Astrocyte of the spinal cord (primary cell): ENCODE measurements at places on chromosomes 16 and 17.

- peak; percentile 69 for DNase-seq
Measured at GRCh38 chr17:13704333-13704732, 102.6 kb upstream of the HS3ST3A1 start.

GRCh38 chr16:67803894-67804293, 2.5 kb downstream of the RANBP10 start:
- no peak for DNase-seq

- no peak for DNase-seq
Measured at GRCh38 chr17:44865931-44866330, 18.2 kb downstream of the HIGD1B start.

DNA sequence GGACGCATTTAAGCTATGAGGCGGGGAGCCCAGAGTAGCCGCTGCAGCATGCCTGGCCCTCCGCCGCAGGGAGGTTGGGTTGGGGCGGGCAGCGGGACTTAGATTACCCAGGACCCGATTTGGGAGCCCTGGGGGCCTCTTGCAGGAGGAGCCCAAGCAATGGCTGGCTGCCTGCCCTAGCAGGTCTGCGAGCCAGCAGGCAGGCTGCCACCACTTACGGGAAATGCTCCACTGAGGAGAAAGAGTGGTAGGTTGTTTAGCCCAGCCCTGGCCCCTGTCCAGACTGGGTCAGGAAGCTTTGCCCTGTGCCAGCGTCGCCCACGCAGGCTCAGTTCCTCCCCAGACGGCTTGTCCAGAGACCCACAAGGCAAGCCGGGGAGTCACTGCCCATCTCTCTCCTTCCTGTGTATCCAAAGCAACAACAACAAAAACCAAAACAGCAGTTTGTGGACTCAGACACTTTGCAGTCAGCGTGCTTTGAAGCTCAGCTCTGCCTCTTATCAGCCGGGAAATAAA, 10.3 kb upstream of the TVP23A start:
- DNase-seq, result peak; percentile 89

DNA sequence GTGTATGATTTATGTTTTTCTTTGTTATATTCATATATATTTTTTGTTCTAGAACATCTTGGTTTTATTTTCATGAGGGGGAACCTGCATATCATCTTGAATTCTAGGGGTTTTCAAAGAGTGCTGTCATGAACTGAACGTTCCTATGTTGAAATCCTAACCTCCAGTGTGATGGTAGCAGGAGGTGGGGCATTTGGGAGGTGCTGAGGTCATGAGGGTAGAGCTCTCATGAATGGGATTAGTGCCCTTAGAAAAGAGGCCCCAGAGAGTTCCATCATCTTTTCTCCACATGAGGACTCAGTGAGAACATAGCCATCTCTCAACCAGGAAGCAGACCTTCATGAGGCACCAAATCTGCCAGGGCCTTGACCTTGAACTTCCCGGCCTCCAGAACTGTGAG, 34.6 kb upstream of the CCDC182 start:
- no peak for DNase-seq

DNA sequence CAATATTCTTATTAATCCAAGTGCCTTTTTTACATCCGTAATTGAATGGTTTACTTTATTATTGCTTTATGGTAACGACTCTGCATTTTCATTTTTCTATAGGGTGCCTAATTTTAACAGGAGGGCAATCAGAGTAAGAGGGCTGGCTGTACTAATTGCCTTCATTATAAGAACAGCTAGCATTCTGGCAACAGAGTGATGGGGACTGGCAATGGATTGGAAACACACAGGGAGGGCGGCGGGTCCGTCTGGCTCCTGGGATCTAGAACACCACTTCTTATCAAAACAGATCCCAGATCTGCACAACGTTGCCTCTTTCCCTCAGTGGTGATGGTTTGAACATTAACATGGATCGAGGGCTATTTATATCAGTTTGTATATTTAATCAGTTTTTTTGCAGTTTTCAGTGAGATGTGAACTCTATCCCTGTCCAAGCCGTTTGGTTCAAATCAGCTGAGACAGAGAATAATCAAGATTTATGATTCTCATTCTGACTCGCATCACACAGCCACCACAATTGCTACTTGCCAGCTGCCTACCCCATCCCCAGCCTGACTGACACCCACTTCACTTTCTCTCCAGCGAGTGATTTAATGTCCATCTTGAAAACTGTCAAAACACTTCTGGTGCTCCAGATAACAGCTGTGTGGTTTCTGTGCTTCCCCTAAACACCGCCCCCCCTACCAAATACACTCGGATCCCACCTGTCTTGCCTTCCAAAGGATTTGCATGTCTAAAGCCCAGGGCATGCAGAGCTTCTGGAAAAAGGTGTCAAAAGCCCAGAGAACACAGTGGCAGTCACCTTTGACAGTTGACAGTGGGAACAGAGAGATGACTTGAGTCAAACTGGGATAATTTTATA, 327.9 kb downstream of the HS3ST4 start:
- DNase-seq, result no peak

- DNase-seq, result no peak
Measured at GRCh38 chr16:31043898-31044481, 10.6 kb downstream of the STX4 start.

GRCh38 chr16:14240964-14241363, 169.8 kb downstream of the MRTFB start:
- DNase-seq, result no peak

GRCh38 chr16:56048425-56049105, 142.7 kb upstream of the GNAO1 start:
- DNase-seq, result no peak

DNA sequence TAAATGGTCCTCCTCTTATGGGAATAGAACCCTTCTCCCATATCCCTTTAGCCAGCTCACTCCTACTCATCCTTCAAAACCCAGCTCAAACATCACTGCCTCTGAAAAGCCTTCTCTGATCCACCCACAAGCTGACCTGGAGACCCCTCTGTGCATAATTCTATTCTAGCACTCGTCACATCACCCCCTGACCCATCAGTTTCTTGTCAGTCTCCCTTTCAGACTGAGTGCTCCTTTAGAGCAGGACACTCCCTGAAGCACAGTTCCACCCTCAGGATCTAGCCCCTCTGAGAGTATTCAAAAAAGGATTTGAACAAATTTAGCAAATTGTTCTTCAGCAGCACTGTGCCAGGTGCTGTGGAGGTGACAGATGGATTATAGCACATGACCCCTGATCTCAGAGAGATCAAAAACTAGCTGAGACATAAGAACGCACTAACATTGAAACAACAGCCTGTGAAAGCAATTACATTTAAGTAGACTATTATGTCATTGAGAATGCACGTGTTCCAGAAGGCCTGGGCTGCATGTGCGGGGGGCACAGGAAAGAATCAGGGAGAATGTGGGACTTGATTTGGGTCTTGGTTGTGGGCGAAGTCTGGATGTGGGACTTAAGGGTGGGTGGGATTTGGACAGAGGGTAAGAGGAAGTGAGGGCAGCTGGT, 43.5 kb downstream of the MRPS23 start:
- no peak for DNase-seq

GRCh38 chr17:49871211-49871610, 23.3 kb upstream of the TAC4 start:
- DNase-seq, result no peak

DNA sequence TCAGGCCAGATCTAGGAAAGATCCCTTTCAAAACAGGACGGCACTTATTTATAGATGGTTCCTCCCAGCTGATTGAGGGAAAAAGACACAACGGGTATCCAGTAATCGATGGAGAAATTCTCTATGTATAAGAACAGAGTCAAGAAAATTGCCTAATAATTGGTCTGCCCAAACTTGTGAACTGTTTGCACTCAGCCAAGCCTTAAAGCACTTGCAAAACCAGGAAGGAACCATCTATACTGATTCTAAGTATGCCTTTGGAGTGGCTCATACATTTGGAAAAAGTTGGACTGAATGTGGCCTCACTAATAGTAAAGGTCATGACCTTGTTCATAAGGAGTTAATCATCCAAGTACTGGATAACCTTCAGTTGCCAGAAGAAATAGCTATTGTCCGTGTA, 5.9 kb downstream of the HPR start:
- no peak for DNase-seq

DNA sequence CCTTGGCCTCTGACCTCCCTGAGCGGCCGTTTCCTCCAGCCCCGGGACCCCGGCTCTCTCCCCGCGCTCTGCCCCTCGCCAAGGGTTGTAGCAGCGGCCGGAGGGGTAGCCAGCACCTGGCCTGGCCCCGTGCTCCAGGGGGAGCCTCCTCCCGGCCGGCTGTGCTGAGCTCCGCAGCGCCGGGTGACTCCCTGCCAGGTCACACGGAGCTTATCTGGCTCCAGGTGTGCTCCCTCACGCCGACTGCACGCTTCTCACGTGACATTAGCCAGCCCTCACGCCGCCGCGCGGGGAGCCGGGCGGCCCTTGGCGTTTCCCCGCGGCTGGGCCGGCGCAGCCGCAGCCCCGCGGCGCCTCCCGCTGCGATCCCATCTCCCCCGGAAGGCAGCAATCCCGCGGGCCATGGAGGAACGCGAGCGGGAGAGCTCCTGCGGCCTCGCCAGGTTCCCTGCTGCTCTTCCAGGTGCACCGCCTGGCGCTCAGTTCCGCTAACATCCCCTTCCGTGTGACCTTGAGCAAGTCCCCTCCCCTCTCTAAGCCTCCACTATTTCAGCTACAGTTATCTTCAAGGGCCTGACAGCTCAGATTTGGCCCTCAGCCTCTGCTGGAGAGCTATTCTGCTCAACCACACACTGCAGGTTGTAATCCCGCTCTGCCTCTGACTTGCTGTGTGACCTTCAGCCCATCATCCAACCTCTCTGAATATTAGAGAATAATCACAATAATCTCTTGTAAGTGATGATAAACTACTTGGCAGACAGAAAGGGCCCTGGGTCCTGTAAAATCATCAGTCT, 3.4 kb downstream of the MYO18A start:
- DNase-seq, result peak; percentile 24

- peak; percentile 7 for DNase-seq
Measured at GRCh38 chr17:59074494-59074893, 32.2 kb downstream of the TRIM37 start.

DNA sequence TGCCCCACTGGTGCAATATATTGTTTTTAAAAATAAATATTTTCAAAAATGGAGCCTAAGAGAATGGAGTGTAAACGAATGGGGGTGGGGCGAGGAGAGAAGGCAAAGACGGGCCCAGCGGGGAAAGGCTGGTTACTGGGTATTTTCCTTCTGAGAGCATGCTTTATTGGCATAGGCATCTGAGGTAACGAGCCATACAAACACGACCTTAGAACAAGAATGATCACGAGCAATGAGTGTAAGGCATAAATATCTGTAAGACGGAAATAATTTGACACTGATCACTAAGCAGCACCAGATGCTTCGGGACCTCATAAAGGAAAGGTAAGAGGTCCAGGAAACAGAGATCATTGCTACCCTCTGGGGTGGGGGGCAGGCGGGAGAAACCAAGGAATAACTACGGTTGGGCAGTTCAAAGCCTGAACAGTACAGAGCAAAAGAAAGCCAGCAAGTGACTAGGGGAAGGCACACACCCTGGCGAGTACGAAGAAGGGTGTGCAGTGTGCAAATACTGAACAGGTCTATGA, 959 bp downstream of the SSH2 start:
- peak; percentile 45 for DNase-seq

DNA sequence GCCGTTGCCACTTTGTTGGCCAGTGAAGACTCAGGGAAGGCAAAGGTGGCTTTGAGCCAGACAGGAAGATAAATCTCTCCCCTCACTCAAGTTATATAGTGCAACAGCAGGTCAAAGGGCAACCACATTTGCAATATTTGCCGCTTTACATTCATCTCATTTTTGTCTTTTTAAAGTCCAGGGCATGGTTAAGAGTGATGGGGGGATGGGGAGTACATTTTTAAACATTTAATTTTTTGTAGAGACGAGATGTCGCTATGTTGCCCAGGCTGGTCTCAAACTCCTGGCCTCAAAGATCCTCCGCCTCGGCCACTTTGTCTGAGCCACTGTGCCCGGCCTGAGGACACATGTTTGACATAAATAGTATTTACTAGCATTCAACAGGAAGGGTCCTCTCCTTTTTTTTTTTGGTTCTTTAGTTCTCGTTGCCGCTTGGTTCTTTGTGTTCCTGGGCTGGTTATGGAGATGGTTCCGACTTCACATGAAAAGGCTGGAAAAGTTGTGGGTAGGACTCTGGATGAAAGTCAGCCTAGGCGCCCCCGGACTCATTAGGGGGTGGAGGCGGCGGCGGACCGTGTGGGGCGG, 95.7 kb downstream of the RAB11FIP4 start:
- DNase-seq, result no peak

GRCh38 chr16:2724816-2725348, 4.9 kb upstream of the PRSS27 start:
- DNase-seq, result no peak

DNA sequence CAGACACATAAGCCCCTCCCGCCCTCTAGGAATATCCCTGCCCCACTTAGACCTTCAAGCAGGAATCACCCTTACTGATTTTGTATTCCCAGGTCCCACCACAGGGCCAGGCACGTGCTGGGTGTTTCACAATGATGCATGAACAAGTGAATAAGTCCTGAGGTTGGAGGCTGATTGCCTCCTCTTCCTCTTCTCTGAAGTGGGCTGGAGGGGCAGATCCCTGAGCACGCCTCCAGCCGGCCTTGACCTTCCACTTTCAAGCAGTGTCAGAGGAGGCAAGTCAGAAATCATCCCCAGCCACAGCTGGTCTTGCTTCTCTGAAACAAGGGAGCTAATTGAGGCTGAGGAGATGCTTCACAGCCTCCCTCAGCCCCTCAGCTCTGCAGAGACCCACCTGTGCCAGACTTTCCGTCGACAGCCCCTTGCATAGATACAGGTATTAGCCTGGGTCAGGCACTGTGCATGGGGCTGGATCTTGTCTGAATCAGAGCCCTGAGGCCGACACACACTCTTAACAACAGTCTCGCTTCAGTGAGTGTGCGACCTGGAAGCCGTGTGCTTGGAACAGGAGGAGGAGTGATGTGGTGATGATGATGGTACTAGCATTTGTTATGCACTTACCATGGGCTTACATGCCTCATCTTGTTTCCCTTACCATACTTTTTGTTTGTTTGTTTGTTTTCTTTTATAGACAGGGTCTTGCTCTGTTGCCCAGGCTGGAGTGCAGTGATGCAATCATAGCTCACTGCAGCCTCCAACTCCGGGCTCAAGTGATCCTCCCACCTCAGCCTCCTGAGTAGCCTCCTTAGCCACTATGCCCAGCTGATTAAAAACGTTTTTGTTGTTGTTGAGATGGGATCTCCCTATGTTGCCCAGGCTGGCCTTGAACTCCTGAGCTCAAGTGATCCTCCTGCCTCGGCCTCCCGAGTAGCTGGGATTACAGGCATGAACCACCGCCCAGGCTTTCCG, 15.0 kb downstream of the MRM1 start:
- no peak for DNase-seq

DNA sequence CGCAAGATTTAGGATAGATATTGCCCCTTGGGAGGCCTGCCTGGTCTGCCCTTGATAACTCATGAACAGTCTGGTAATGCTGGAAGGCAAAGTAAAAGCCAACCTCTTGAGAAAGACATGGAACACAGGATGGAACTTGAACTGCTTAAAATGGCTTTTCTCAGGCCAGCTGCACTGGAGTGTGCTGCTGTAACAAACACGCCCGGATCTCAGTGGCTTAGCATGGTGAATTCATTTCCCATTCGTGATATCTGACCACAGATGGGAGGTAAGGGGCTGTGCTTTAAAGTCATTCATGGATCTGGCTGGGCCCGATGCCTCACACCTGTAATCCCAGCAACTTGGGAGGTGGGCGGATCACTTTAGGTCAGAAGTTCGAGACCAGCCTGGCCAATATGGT, 113.2 kb downstream of the WWOX start:
- no peak for DNase-seq

GRCh38 chr16:28112908-28113307, 49.4 kb upstream of the GSG1L start:
- DNase-seq, result no peak

- no peak for DNase-seq
Measured at GRCh38 chr17:4049546-4049945, 85.3 kb upstream of the ATP2A3 start.

- DNase-seq, result no peak
Measured at GRCh38 chr17:75571197-75571884, 16.3 kb upstream of the MYO15B start.
